Myocyte (in vitro differentiated cells): ENCODE measurements at places on chromosomes 6 and 20. TPM values are rescaled to one million over a fixed set of nuclear protein-coding genes. Genes with fewer than 3 reads are reported as not detected.

The RBBP8NL gene
- total RNA-seq, result 0.05 and 0.10 TPM in 2 replicates

The IMPG1 gene
- not detected in 2 replicates for total RNA-seq

The ECT2L gene
- not detected in 2 replicates for total RNA-seq

The CYP21A2 gene
- total RNA-seq, result not detected in 2 replicates

The CLDN20 gene
- total RNA-seq, result 0.45 TPM in 1 of 2 replicates, not detected in the other

The WFDC9 gene
- total RNA-seq, result not detected in 2 replicates

The ATP6V1G2 gene
- 4.8 and 8.5 TPM in 2 replicates for total RNA-seq

The HLA-DRB1 gene
- 0.21 TPM in 1 of 2 replicates, not detected in the other for total RNA-seq
